CD4-positive, alpha-beta T cell treated with Interleukin-4 for 4 hours (primary cell): ENCODE measurements at places on chromosomes 4 and X.

- DNase-seq, result no peak
Measured at GRCh38 chr4:126753592-126753991, 879.2 kb upstream of the INTU start.

GRCh38 chr4:165010991-165011390 lies 20.8 kb upstream of the TRIM60 start:
- DNase-seq, result no peak

DNA sequence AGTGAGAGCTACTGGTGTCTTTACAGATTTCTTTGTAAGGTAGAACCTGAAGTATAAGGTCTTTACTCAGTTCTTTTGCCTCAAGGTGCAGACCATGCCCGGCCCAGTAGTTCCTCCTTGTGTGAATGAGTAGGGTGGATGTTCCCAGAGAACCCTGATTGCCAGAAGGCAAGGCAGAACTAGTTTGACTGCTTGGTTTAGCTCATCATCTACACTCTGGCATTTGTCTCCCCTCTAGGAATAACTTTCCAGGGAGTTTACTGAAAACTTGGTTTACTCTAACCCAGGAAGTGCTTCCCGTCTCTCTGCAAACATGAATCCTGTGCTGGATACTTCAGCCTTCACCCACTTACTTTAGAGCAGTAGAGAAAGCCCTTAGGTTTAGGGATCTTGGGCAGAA lies 29.1 kb downstream of the MCUB start:
- DNase-seq, result no peak

DNA sequence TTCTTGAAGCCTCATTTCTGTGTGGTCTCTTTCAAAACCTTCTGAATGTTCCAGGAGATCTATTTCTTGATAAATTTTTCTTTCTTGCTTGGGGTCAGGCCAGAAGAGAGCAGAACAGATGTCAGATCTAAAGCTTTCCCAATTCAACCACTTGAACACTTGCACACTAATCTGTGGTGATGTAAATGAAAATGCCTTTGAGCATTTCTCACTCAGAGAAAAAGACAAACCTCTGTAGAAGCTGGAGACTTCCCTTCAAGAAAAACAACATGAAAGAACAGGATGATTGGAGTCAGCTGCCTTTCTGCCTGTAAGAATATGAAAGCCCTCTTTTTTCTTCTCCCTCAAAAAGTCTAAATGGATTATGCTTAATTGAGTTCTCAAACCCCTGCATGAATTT lies 11.2 kb downstream of the IGFBP7 start:
- no peak for DNase-seq

- no peak for DNase-seq
Measured at GRCh38 chr4:149238097-149238496, 577.5 kb downstream of the IQCM start.

- no peak for DNase-seq
Measured at GRCh38 chr4:116585246-116585645, 500.1 kb downstream of the TRAM1L1 start.

DNA sequence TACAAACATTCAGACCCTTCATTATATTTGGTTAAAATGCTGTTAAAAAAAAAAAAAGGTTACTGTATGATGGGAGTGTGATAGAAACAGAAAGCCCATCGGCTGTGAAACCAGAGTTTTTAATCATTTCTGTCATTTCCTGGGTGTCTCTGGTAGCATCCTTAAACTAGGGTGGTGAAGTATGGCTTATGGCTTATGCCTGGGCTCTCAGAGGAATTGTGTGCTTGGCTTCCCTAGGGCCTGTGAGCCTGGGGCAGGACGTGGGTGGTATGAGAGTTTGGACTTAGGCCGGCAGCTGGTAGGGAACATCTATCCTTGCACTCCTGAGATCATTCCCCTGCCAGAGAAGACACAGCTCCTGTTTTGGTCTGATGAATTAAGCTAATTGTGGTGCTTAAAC lies 52.2 kb downstream of the DCUN1D4 start:
- DNase-seq, result no peak

- no peak for DNase-seq
Measured at GRCh38 chrX:123121241-123121640, 62.8 kb upstream of the GRIA3 start.

DNA sequence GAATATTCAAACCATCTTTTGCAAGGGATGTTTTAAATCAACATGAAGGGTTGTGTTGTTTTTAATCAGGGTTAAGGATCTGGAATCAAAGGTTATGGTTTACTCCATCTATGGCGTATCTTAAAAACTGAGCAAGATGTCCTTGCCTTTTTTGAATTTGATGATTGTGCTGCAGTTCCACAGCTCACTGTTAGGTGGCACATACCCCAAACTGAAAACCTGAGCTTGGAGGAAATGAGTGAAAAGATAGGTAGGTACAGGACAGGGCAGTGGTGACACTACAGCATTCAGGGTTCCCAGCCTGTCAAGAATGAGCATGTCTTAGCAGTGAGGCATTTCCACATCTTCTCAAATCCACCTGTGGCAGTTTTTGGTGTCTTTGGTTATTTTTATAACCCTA lies 13.1 kb upstream of the EOLA1 start:
- DNase-seq, result peak; percentile 74

GRCh38 chr4:76990288-76991080 lies 40.9 kb downstream of the SEPTIN11 start:
- DNase-seq, result no peak

GRCh38 chr4:13112030-13112429 lies 372.1 kb downstream of the RAB28 start:
- DNase-seq, result no peak

GRCh38 chrX:106510713-106511403 lies 100.9 kb upstream of the RADX start:
- DNase-seq, result no peak

DNA sequence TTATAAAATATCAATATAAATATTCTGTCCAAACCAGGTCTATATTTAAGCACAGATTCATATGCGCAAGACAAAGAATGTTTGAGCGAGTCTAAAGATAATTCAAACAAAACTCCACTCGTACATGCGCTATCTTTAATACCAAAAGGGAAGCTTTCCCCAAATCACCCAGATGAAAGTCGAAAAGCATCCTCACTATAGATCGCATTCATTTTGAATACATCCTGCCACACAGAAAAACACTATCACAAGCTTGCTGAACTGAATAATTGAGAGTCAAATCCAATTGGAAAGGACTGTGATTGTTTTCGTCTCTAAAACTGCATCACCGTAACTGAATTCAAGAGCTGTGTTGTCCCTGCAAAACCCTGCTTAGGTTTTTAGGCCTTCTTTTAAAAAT lies 685 bp downstream of the TASL start:
- DNase-seq, result no peak

DNA sequence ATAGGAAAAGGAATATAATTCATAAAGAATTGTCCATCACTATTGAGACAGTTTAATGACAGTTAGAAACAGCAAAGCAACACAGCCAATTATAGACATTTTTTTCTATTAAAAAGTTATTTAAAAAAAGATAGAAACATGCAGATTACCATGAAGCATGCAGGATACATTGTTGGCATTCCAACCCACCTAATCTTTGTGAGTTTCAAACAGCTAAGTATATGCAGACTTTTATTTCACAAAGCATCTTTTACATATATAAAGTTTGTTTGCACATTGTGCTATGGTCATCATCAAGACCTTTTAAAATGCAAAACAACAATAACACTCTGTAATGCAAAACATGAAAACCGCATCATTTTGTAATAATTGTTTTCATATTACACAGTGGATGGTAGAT lies 125.9 kb upstream of the ETNPPL start:
- DNase-seq, result no peak

- DNase-seq, result no peak
Measured at GRCh38 chrX:19670854-19671620, 155.7 kb upstream of the MAP3K15 start.

DNA sequence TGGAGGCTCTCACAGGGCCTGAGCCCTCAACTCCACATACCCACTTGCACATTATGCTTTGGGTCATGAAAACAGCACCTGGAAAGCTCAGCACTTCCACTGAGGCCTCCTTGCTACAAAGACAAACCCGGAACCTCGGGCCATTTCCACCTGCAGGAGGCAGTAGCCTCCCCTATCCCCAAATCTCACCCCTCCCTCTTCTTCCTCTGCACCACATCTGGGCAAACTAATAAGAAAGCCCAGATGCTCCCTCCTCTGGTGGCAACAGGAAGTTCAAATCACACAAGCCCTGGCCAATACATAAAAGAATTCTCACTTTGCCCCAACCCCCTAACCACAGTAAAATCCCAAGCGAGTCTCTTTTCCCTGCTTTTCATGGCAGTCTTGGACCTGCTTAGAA lies 136.4 kb downstream of the MAPK10 start:
- no peak for DNase-seq

DNA sequence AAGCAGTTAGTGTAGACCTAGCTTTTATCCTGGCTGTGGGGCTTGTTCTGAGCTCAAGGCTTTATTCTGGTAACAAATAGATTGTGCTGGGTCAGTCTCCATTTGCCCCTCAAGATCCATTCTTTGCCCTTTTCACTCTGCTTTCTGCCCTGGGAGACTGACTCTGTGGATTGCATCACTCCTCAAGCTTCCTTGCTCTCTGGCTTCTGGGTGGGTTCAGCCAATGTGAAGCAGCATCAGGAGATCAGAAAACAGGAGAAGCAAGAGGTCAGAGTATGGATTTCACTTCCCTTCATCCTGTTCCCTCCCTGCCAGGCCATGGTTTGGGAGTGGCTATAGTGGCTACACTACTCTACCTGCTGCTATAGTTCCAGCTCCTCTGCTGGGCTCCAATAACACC lies 184.1 kb upstream of the NDP start:
- no peak for DNase-seq

- no peak for DNase-seq
Measured at GRCh38 chrX:94401426-94401825, 727.4 kb downstream of the FAM133A start.

GRCh38 chrX:71606536-71607216 lies 11.6 kb downstream of the CXCR3 start:
- peak; percentile 69 for DNase-seq

DNA sequence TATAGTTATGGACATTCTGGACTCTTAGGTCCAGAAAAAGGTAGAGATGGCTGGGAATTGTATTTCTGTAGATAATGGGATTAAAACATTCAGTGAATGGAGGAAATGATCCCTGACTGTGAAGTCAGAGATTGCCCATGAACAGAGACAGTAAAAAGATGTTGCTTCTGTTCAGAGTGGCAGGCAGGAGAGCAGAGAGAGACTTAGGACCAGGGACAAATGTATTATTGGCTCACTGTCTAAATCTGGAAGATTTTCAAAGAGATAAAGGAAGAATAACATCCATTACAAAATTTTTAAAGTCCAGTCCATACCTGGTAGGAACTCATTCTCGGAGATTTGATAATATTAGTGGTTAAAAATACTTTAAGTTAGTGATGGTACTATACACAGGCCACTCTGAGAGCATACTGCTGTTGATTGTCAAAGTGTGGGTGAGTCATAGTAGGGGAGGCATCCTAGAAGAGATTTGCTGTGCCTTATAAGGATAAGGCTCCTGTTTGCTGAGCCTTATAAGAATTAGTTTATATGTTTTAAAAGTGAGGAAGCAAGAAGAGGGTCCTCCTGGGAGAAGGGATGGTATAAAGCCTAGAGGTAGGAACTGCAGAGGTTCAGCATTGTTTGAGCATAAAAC lies 53.0 kb downstream of the JADE3 start:
- DNase-seq, result no peak

DNA sequence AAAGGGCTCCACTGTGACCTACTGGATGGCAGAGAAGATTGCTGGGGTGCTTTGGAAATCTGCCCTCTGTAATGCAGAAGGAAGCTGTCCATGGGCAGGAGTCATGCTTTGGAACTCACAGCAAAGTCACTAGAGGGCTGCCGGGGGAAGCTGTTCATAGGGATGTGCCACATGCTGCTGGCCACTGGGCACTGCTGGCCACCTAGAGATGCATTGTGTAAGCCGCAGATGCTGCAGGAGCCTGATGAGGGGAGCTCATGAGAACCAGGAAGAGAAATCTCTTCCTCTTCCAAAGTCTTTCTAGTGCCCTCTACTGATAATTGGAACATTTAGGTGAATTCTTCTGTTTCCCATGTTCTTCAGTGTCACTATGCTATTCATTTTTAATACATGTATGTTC lies 31.2 kb upstream of the UXT start:
- DNase-seq, result no peak

DNA sequence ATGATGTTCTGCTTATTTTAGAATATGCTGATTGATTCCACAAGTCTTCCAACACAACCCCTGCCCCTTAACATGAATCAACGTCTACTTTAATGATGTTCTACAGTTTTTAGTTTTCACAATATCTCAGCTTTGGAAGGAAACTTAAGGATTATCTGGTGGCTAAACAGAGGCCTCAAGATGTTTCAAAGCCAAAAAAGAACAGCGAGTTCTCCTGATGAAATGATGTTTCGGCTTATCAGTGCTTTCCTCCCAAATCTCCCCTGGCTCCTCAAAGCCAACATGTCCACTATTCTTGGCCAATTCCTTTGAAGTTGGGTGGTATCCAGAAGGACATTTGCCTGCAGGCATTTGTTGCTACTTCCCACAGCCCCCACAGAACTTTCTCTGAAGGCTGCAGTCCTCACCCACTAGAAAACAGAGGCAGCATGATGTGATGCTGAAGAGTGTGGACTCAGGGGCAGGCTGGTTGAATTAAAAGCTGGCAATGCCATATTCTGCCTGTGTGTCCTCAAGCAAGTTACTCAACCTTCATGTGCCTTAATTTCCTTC lies 87.3 kb downstream of the ADGRG4 start:
- DNase-seq, result no peak

DNA sequence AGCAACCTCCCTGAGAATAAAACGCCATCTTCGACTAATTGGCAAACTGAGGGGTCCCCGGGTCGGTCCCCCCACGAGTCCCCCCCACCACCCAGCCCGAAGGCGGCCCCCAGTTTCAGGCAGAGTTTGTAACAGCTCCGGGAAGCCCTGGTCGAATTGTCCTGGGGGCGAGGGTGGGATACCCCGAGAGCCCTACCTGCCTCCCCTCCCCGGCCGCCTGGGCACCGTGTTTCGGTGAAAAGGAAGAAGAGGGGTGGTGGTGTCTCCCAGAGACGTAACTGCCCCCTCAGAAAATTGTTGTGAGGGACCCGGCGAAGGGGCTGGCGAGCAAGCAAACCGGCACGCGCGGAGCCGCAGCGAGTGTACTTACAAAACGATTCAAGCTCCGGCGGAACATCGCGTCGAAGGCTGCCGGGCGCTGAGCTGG lies 1.2 kb downstream of the ATP11C start:
- DNase-seq, result no peak

GRCh38 chr4:168631241-168632162 lies 134.7 kb downstream of the PALLD start:
- DNase-seq, result no peak

DNA sequence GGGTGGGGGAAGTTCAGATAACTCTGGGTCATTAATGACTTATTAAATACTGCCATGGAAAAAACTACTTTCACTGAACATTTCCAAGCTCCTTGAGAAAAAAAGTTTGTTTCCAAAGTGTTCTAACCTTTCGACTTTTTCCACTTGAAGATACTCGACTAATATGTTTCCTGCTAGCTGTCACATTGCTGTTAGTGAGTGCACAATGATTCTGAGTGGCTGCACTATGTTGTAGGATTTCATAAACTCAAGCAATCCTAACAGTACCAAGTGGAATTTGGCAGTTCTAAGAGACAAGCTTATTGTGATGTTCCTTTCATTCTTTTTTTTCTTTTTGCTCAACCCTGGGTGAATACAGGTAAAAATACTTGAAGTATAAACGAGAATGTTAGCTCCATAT lies 33.4 kb downstream of the GRXCR1 start:
- no peak for DNase-seq
